ENCODE measurements at places on chromosomes 2 and 18. TPM values are rescaled to one million over a fixed set of nuclear protein-coding genes. Genes with fewer than 3 reads are reported as not detected.

Gene STARD6
- not detected for total RNA-seq

Gene FOXD4L1
- total RNA-seq, result 0.41 TPM

Gene WDR7
- total RNA-seq, result 34.0 TPM

Gene TMEM150A
- 15.9 TPM for total RNA-seq
